ENCODE measurements at places on chromosomes 16 and 17. TPM values are rescaled to one million over a fixed set of nuclear protein-coding genes. Genes with fewer than 3 reads are reported as not detected.

The CHD9NB gene
- 1.8 TPM for total RNA-seq

The CD79B gene
- not detected for total RNA-seq

The CD300H gene
- not detected for total RNA-seq

The HAS3 gene
- 0.23 TPM for total RNA-seq

The PPP4C gene
- total RNA-seq: 154 TPM

The NPIPA8 gene
- not detected for total RNA-seq

The STH gene
- total RNA-seq: not detected

The ANKFN1 gene
- total RNA-seq: not detected

The ARL5C gene
- not detected for total RNA-seq

The MYH11 gene
- total RNA-seq: under 0.01 TPM
